Activated CD4-positive, alpha-beta memory T cell treated with anti-CD3 and anti-CD28 coated beads, Interleukin-2, amount 10 ng/mL, durations not matched to agents 7 days and 5 days (primary cell): ENCODE measurements at places on chromosomes 2 and 18. TPM values are rescaled to one million over a fixed set of nuclear protein-coding genes. Genes with fewer than 3 reads are reported as not detected.

- no peak for DNase-seq
- no peak overlapping the region for H3K27ac ChIP-seq
- no peak overlapping the region for H3K4me3 ChIP-seq
- H3K27me3 ChIP-seq, result peaks cover 2% of the 10 kb centered on the region
These were observed 65.9 kb downstream of the PHLPP1 start for GRCh38 chr18:62781262-62781661.

DNA sequence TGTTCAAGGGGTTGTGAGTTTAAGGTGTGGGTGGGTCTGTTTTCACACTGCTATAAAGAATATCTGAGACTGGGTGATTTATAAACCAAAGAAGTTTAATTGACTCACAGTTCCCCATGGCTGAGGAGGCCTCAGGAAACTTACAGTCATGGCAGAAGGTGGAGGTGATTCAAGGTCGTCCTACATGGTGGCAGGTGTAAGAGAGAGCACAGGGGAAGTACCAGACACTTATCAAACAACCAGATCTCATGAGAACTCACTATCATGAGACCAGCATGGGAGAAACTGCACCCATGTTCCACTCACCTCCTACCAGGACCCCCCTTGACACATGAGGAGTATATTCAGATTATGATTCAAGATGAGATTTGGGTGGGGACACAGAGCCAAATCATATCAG lies 38.0 kb downstream of the RHBDD1 start:
- H3K4me1 ChIP-seq, result peaks cover 15% of the 10 kb centered on the region
- no peaks in the 10 kb centered on the region for H3K27me3 ChIP-seq
- no peak overlapping the region for H3K27ac ChIP-seq

DNA sequence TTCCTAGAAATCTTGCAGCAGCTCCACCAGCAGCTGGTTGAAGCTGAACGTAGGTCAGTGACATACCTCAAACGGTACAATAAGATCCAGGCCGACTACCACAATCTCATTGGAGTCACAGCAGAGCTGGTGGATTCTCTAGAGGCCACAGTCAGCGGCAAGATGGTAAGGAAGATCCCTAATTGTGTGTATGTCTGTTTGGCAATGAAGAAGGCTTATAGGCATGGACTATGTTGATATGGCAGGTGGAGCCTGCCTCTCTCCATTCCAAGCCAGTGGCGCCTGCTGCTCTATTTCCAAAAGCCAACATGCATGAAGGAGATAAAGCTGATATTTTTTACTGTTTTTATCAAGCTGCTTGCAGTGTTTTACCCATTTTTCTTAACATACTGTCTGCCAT lies 36.8 kb downstream of the ARMC9 start:
- no peaks in the 10 kb centered on the region for H3K4me1 ChIP-seq
- H3K4me3 ChIP-seq, result no peak overlapping the region
- H3K36me3 ChIP-seq, result no peaks in the 10 kb centered on the region
- DNase-seq, result no peak
- no peaks in the 10 kb centered on the region for H3K27me3 ChIP-seq

DNA sequence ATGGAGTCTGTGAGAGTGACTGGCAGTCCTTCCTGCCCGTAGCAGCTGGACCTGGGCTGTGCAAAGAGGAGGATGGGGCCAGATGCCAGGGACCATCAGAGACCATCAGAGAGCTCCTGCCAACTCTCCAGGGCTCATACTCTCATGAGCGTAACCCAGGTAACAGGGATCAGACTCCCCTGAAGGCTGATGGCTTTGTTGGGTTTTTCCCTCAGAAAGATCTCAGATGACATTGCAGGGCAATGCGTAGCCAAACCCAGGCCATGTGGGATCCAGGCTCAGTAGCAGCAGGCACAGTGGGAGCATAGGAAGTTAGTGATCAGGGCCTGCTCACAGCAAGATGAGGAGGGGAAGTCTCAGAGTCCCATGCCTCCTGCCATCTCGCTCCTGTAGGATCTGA lies 218.0 kb downstream of the LOXHD1 start:
- H3K36me3 ChIP-seq, result no peaks in the 10 kb centered on the region
- no peaks in the 10 kb centered on the region for H3K4me1 ChIP-seq
- DNase-seq, result no peak
- no peak overlapping the region for H3K27ac ChIP-seq

Gene IL36G
- not detected for total RNA-seq

DNA sequence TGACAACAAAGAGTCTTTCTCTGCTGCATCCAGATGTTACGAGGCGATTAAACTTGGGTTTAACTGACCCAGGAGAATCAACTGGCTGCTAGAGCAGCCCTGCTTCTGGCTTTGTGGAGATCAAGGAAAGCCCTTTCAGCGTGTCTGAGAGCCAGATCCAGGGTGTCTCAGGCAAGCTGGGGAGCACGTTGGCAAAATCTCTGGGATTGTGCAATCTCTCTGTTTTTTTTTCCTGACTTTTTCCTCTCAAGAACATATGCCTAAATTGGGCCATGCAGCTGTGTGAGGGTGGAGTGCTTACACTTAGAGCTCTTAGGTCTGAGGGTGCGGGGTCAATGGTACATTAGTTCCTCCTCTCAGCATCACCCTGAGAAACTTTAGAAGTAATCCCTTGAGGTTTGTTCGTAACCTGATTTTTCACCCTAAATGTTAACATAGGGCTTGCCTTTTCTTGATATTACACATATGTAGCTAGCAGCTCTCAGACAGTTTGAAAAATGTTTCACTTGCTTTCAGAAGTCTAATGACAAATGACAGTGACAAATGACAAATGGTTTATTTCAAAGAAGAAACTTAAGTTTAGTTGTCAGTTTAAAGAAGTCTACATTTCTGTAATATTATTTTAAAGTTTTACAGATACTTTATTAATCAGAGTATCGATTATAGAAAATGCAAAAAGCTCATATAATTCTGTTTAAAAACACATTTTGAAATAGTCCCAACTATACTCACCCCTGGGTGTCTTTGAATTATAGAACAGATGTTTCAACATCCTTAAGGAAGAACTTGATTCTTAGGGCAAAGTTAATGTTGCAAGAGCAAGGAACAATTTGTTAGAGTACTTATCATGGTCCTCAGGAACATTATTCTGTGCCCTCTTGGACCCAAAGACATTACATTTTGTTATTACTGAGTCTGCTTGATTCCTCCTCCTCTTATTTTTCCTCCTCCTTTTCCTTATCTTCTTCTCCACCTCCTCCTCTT lies 38.4 kb upstream of the ZSWIM2 start:
- no peak overlapping the region for H3K4me3 ChIP-seq
- H3K36me3 ChIP-seq, result no peaks in the 10 kb centered on the region
- DNase-seq, result no peak
- no peaks in the 10 kb centered on the region for H3K4me1 ChIP-seq
- no peak overlapping the region for H3K27ac ChIP-seq
- no peaks in the 10 kb centered on the region for H3K27me3 ChIP-seq

- peaks cover 31% of the 10 kb centered on the region for H3K4me1 ChIP-seq
- peak overlapping the region; percentile 28 for H3K27ac ChIP-seq
- DNase-seq, result no peak
- H3K4me3 ChIP-seq, result no peak overlapping the region
- H3K36me3 ChIP-seq, result no peaks in the 10 kb centered on the region
These were observed 42.3 kb downstream of the SLC4A1AP start for GRCh38 chr2:27705851-27706622.

Gene ELOA2
- total RNA-seq, result not detected

Gene PKDCC
- total RNA-seq, result not detected

- no peaks in the 10 kb centered on the region for H3K36me3 ChIP-seq
- DNase-seq, result no peak
- no peak overlapping the region for H3K27ac ChIP-seq
- H3K27me3 ChIP-seq, result peaks cover 27% of the 10 kb centered on the region
- no peak overlapping the region for H3K4me3 ChIP-seq
These were observed 125.5 kb upstream of the SIX2 start for GRCh38 chr2:45134726-45135125.

- H3K4me3 ChIP-seq, result no peak overlapping the region
- no peaks in the 10 kb centered on the region for H3K36me3 ChIP-seq
- DNase-seq, result no peak
These were observed 329.3 kb downstream of the C1D start for GRCh38 chr2:67733517-67733916.

Gene DSG3
- total RNA-seq, result not detected

GRCh38 chr2:220419647-220420046 lies 792.2 kb downstream of the SLC4A3 start:
- no peak overlapping the region for H3K27ac ChIP-seq
- no peaks in the 10 kb centered on the region for H3K4me1 ChIP-seq
- no peak overlapping the region for H3K4me3 ChIP-seq
- H3K36me3 ChIP-seq, result no peaks in the 10 kb centered on the region

Gene EPC2
- total RNA-seq, result 26.5 TPM

GRCh38 chr18:79385708-79386341 lies 9.9 kb upstream of the NFATC1 start:
- H3K36me3 ChIP-seq, result no peaks in the 10 kb centered on the region
- peaks cover 23% of the 10 kb centered on the region for H3K27me3 ChIP-seq
- no peak overlapping the region for H3K27ac ChIP-seq
- no peak overlapping the region for H3K4me3 ChIP-seq

GRCh38 chr2:228689053-228689452 lies 507.6 kb upstream of the SPHKAP start:
- no peak for DNase-seq
- H3K36me3 ChIP-seq, result no peaks in the 10 kb centered on the region
- no peak overlapping the region for H3K4me3 ChIP-seq
- no peaks in the 10 kb centered on the region for H3K4me1 ChIP-seq
- H3K27ac ChIP-seq, result no peak overlapping the region
- no peaks in the 10 kb centered on the region for H3K27me3 ChIP-seq

- no peak overlapping the region for H3K27ac ChIP-seq
These were observed 664 bp downstream of the NETO1 start for GRCh38 chr18:72866901-72867745.

Gene MC5R
- not detected for total RNA-seq

- H3K4me3 ChIP-seq, result no peak overlapping the region
- no peaks in the 10 kb centered on the region for H3K4me1 ChIP-seq
- DNase-seq, result no peak
- no peak overlapping the region for H3K27ac ChIP-seq
- no peaks in the 10 kb centered on the region for H3K27me3 ChIP-seq
These were observed 157.4 kb downstream of the TAF4B start for GRCh38 chr18:26383454-26384270.

DNA sequence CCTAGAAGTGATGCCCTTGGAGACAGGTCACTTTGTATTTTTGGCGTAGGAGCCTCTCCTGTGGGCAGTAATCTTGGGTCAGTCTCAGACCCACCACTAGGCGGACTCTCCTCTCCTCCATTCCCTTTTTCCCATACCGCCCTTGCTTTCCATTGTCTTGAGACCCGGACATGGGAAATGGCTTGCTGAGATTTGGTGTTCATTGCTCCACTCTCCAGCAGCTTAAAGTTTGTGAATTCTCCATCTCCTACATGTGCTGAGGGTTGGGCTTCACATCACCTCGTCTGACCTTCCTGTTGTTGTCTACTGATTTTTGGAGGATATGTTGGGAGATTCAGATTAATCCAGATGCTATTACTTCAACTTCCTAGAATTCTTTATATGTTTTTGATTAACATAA lies 159.2 kb upstream of the RAB12 start:
- H3K4me1 ChIP-seq, result no peaks in the 10 kb centered on the region
- H3K4me3 ChIP-seq, result no peak overlapping the region
- H3K27ac ChIP-seq, result no peak overlapping the region

GRCh38 chr18:70377317-70377799 lies 88.5 kb downstream of the SOCS6 start:
- no peak overlapping the region for H3K27ac ChIP-seq
- no peak overlapping the region for H3K4me3 ChIP-seq
- H3K36me3 ChIP-seq, result no peaks in the 10 kb centered on the region
- DNase-seq, result no peak
- H3K4me1 ChIP-seq, result no peaks in the 10 kb centered on the region

DNA sequence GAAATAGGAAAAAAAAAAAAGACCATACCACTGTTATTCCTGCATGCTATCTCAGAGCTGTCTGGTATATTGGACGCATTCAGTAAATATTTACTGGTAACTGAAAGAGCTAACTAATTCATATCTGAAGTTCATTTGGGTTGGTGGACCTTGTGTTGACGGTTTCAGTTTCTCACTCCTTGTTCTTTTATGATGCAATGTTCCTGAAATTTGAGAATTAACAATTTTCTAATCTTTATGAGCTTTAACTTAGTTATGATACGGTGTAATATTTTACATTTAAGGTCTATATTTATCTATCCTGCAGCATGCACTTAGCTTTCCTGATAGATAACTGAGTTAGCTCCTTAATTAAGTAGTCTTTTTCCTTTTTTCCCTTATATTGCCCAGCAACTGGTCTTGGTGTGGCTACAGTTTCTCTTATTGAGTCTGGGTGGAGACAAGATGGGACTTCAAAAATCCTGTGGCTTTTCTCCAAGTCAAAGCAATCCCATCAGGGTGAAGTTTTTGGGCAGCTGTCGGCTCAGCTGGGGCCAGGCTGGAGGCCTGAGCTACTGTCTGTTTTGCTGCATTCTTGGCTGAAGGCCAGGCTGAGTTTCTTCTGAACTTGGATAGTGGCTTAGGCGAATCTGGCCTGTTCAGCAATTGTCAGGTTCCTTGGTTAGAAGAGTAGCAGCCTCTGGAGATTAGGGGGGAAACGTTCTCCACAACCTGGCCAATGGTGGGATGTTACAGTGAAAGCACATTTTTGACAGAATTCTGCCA lies 78.4 kb upstream of the MEX3C start:
- no peak for DNase-seq
- no peak overlapping the region for H3K4me3 ChIP-seq
- no peaks in the 10 kb centered on the region for H3K36me3 ChIP-seq
- peaks cover 2% of the 10 kb centered on the region for H3K4me1 ChIP-seq
- peaks cover 2% of the 10 kb centered on the region for H3K27me3 ChIP-seq

Gene GAREM1
- total RNA-seq, result not detected

- no peaks in the 10 kb centered on the region for H3K36me3 ChIP-seq
- H3K27me3 ChIP-seq, result peaks cover 22% of the 10 kb centered on the region
- DNase-seq, result no peak
- no peak overlapping the region for H3K4me3 ChIP-seq
- H3K27ac ChIP-seq, result peak overlapping the region; percentile 2
These were observed 126.9 kb upstream of the NCK2 start for GRCh38 chr2:105617631-105618350.
